ENCODE measurements at places on chromosomes 2 and 18. TPM values are rescaled to one million over a fixed set of nuclear protein-coding genes. Genes with fewer than 3 reads are reported as not detected.

PLGLB2 gene
- total RNA-seq = 0.05 TPM

SLC9A4 gene
- total RNA-seq = not detected

GLB1L gene
- total RNA-seq = 8.0 TPM

CCDC74B gene
- 5.8 TPM for total RNA-seq

CCDC178 gene
- total RNA-seq = not detected

ITPRIPL1 gene
- total RNA-seq = 1.3 TPM

CD226 gene
- total RNA-seq = 0.10 TPM

GCG gene
- total RNA-seq = not detected

HTR2B gene
- total RNA-seq = not detected

SCG2 gene
- total RNA-seq = 18.0 TPM

RGPD3 gene
- total RNA-seq = 0.02 TPM

NEU4 gene
- not detected for total RNA-seq

UGT1A8 gene
- total RNA-seq = not detected

CD207 gene
- total RNA-seq = not detected

TMEM150A gene
- total RNA-seq = 3.6 TPM
